ENCODE measurements at places on chromosomes 4 and X.

GRCh38 chr4:7783541-7783940, 156.1 kb downstream of the AFAP1 start:
- DNase-seq, result no peak

DNA sequence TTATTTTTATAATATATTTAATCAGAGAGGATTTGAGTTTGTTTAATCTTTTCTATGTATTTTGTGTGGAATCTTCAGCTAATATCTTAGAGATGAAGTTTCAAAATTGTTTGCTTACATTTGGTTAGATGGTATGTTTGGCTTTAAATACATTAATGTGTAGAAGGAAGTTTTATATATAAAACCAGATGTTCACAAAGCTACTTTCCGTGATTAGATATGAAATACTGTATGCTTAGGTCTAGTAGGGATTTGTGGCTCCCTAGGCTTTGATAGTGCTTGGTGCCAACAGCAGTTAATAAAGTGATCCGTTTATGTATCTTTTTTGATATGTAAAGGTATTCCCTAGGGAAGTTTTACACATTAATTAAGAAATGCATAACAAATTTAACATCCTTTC, 223.0 kb downstream of the ARHGAP10 start:
- DNase-seq, result no peak

DNA sequence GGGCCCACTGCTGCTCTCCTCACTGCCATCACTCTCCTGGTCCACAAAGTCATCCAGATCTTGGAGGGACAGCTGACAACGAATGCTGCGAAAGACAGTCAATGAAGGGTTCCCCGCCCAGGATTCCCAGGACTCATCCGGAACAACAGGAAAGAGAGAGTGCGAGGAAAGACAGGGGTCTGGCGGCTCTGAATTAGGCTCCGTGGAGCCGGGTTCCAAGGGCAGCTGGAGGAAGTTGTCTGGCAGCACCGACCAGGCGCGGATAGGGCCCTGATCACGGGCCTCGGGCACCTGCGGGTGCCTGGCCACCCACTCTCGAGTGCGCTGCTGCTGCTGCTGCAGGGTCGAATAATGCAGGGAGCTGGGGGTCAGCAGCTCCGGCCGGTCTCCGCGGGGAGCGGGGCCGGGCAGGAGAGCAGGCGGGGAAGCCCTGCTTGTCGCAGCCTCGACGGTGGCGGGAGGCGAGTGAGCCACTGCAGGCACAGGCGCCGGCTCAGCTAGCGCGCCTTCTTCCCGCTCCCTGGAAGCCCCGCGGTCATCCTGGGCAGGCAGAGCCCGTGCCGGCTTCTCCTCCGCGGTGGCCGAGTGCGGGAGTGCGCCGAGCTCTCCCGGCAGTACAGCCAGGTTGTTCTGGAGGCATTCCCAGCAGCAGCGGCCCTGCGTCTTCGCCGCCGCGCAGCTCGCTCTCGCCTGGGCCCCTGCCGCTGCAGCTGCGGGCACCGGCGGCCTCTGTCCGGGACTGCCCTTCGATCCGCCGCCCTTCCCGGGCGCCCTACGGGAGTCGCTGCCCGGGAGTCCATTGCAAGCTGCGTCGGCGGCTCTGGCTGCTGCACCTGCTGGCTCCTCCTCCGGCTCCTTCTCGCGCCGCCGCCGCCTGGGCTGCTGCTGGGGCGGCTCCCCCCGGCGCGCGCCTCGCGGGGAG, 1.1 kb downstream of the SOWAHB start:
- DNase-seq, result peak; percentile 11

DNA sequence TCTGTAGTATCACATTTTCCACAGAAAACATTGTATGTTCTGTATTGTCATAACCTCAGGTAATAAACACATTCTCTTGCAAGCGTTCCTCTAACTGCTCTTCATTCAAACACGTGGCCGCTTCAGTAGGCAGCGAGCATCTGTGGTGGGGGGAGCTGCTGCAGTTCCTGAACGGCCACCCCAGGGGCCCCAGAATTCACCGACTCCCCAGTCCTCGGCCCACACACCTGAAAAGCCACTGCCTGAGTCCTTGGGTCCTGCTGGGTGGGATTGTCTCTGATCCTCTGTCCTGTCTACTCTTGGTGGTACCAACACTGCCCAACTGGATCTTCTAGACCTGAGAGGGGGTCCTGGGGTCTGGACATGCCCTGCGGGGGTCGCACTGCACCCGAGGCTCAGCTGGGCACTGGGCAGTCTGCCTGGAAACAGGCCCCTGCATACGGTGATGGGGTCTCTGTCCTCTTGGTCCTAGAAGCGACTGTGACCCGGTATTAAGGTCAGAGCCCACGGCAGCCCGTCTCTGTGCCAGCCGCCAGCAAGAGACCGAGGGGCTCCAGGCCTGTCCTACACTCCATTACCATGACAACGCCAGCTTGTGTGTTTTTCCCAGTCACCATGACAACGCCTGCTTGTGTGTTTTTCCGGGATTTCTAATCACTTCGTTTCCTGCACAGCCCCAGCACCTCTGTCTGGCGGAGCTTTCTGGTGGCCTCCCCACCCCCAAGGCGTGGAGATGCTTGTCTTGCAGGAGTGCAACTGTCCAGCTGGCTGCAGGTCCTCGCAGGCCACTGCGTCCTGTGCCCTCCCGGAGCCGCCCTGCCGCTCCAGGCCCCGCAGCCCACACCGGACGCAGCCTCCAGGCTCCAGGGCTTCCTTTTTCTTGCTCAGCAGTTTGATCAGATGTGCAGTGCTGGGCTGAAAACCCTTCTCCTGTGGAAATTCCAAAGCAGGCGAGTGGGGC, 16.0 kb downstream of the CTBP1 start:
- DNase-seq, result no peak

DNA sequence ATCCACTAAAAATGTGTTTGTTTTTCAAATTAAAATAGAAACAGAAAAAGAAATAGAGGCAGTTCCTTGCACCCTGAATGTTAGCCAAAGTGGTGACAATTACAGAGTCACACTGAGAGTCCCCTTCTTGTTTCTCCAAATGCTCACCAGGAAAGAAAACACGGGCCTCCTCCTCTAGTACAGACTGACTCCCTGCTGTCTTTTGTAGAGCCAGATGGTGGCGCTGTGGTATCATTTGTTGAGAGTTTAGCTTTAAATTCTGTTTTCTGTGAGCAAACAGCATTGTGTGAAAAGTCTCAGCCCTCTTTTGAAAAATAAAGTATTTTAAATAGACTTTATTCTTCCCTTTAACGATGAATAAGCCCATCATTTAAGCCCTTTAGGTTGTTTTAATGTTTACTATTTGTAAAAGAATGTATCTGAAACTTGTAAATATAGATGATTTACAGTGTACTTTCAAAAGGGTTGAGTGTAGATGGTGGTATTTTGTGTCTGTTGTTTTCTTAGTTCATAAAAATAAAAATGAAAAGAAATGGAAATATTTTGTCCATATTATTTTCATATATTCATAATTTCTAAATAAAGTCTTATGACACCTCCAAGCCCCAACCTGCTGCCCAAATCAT, 36.9 kb upstream of the ATOH1 start:
- peak; percentile 41 for DNase-seq

- DNase-seq, result no peak
Observed at GRCh38 chrX:14903891-14904290, 30.7 kb downstream of the MOSPD2 start.

DNA sequence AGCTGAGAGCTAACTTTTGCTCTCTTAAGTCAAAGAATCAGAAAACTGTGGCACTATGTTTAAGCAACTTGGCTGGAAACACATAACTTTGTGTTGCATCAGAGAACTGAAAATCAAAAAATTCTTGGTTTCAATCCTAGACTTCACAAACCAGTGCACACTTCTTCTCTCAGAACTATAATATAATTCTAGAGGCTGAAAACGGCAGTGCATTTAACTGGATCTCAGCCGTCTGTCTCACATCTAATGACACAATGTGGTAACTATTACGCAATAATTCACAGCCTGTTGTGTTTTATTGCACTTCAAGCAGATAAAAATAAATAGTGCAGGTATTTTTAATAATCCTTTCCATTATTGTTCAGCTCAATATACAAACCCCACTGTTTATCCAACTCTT, 260.6 kb upstream of the DIAPH2 start:
- DNase-seq, result no peak

- no peak for DNase-seq
Observed at GRCh38 chrX:17214962-17215361, 160.0 kb upstream of the NHS start.

GRCh38 chrX:43562372-43562771, 93.7 kb upstream of the MAOA start:
- DNase-seq, result no peak

- DNase-seq, result no peak
Observed at GRCh38 chr4:161564230-161564834, 599.5 kb downstream of the FSTL5 start.

- DNase-seq, result no peak
Observed at GRCh38 chr4:59979061-59979460, 1221.1 kb upstream of the ADGRL3 start.

DNA sequence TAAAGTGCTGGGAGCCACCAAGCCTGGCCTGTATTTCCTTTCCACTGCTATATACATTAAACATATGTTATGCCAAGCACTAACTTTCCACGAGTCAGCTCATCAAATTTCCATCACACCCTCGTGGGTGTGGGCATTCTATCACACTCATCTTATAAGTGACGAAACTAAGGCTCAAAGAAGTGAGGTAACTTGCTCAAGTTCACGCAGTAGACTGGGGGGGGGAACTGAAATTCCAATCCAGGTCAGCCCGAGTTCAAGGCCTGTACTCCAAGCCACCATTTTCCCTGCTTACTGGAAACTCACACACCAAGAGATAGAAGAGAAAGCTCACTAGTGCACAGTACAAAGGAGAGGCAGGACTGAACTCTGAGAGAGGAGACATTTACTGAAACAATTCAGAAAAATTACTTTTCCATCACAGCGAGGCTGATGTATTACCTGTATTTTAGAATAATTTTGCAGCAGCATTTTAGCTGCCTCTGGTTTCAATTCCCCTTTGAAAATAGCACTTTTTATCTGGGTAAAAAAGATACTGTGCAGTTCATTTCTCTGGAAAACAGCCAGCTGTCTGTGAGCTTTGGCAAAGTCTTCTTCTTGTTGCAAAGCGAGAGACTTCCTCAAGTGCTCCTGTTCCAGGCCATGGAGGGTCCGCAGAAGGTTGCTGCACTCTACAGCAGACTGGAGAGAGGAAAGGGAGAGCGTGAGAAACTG, 76.8 kb downstream of the EVC2 start:
- no peak for DNase-seq

DNA sequence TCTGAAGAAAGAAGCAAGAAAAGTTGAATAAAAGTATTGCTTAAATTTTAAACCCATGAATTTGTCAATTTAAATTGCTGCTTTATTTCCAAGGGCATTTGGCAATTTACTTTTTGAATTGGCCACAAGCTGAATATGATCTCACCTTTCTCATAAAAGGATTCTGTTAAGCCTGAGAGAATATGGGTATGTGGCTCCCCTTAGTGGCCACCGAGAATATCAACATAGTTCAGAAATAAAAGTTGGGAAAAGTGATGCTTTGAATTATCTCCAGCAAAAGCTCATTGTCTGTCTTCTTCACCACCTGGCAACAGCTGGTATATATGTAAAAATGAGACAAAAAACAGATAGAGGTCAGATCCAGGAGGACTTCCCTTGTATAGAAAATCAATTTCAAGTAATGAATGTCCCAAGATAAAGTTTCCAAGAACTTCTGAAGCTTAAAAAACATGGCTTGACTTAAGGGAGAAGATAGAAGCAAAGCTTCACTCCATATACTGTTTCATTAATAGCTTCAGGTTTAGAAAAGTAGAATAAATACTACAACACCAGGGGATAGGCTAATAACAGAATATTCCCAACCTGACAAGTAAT, 290.7 kb upstream of the FAM241A start:
- DNase-seq, result no peak

DNA sequence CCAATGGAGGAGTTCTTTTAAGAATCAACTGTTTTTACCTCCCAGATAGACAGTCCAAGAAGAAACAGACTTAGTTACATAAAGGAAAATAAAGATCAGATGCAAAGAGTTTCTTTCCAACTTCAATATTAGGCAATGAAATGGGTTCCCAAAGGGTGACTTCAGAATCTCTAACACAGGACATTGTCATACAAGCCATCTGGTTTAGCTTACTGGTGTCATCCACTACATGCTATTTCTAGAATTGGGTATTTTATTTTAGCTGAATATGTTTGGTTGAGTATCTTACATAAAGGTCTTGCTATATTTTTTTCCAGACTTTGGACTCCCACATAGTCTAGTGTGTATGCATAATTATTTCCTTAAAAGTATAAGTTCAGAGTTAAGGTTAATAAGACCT, 162.1 kb upstream of the SLC7A11 start:
- DNase-seq, result no peak

- DNase-seq, result no peak
Observed at GRCh38 chrX:7050271-7050670, 97.2 kb upstream of the STS start.

DNA sequence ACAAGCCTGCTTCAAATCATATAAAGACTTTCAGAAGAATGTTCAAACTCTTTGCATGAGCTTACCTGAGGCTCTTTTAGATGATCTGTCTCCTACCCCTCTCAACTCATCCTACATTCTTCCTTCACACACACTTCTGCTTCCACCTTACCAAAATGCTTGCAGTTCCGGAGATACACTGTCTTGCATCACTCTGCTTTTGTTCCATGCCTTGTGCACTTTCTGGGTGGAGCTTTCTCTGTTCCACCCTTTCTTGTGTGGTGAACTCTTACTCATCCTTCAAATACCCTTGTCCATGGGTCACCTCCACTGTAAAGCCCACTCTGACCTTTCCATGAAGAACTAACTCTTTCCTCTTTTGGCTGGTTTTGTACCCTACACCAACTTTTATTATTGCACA, 18.4 kb upstream of the MGST2 start:
- DNase-seq, result no peak

GRCh38 chrX:151790481-151791160, 56.1 kb downstream of the CNGA2 start:
- DNase-seq, result no peak

Data from T-helper 2 cell (primary cell).